ENCODE measurements at places on chromosomes 1 and 21. TPM values are rescaled to one million over a fixed set of nuclear protein-coding genes. Genes with fewer than 3 reads are reported as not detected.

The MX2 gene
- 19.0 TPM for total RNA-seq

The IRF6 gene
- total RNA-seq = 1.8 TPM

The TMEM82 gene
- total RNA-seq = not detected

The GRIK1 gene
- 4.6 TPM for total RNA-seq

The IGSF9 gene
- 0.18 TPM for total RNA-seq

The NUP210L gene
- total RNA-seq = 0.18 TPM

The FCGR3B gene
- 20.7 TPM for total RNA-seq

The TDRD10 gene
- 11.7 TPM for total RNA-seq

DNA sequence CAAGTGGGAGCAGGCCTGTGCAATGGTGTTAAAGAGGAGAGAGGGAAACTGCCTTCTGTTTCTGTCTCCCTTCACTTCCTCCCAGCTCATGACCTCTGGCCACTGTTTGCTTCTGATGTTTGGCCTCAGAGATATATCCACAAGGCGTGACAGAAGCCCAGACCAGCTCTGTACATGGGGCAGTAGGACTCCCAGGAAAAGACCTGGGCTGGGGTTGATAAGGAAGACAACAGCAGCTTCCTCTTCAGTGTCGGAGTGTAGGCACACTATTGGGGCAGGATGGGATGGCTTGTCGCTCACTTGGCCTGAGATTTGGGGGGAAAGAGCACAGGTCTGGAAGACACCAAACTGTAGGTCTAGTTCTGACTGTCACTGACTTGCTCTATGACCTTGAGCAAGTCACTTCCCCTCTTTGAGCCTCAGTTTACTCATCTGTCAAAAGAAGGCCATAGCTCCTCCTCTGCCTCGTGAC, 67.8 kb upstream of the KLHDC7A start:
- DNase-seq = no peak

DNA sequence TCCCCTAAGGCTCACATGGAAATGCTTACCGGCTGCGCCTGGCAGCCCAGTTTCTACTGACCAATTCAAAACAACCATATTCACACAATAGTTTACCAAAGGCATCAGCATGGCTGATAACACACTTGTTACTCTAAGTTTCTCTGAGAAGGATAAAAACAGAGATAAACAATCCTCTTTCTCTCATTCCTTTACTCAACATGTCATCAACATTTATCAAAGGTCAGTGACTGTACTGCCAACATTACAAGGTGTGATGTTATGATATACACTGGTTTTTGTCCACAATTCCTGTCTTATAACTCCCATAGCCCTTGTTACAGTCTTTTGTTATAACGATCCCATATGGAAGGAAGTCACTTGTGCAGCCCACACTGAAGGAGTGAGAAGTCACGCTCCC, 33.6 kb downstream of the COA6 start:
- no peak for DNase-seq

- no peak for DNase-seq
Measured at GRCh38 chr1:112272101-112272772, 123.8 kb upstream of the CTTNBP2NL start.

DNA sequence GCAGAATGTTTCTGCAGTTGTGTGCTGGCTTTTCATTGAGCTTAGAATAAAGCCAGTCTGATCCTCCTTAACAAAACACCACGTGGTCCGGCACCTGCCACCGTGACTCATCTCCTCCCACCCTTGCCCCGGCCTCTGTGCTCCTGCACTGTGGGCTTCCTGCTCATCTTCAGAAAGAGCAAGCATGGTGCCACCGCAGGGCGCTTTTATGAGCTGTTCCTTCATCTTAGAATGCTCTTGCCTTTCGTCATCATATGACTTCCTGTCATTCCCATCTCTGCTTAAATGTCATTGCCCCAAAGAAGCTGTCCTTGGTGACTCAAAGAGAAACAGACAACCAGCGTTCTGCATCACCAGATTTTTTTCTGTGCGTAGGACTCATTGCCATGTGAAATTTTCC, 117.8 kb downstream of the HHAT start:
- no peak for DNase-seq

DNA sequence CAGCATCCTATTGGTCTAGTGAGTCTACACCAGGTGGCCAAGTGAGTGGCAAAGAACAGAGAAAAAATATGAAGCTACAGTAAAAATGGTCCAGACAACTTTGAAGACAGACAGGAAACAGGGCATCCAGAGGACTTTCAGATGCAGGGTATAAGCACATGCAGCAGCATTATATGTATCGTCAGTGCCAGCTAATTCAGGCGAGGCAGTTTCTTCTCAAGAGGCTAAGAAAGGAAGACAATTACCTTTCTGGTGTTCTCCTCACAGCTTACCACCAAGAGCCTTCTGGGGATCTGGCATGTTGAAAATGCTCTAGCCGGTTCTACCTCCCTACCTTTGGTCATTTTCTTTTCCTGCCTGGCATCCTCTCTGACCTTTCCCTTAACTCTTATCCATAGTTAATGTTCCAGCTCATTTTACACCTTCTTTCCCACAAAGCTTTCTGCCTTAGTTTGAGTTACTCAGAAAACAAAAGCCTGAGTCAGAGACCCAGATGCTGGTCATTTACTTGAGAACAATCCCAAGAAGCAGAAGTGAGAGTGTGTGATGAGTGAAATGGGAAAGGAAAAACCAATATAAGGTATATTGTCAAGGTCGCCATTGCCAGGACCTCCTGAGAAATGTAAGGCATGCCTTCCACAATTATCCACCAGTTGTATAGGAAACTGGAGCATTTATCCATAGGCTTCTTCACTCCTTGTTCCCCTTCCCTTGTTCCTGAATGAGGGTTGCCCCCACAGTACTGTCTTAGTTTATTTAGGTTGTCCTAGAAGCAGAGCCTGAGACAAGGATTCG, 444.1 kb downstream of the PLPP3 start:
- DNase-seq = no peak

DNA sequence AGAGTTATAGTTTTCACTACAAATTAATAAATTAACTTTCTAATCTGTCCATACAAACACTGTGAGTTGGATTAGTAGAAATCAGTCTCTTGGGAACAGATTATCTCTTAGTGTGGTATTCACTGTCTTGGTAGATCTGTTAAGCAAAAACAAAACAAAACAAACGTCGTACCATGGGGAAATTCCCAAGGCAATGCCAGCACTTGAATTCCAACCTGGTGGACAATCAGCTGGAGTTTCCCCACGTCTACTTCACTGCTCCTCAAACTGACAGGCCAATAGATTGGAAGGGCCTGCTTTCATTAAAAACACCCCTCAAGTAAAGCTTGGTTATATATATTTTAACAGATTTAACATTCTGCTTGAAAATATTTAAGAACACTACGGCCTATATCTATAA, 31.9 kb downstream of the GDAP2 start:
- no peak for DNase-seq

GRCh38 chr21:16644685-16645084, 868.2 kb upstream of the CXADR start:
- DNase-seq = no peak

GRCh38 chr1:167541610-167542009, 12.0 kb downstream of the CREG1 start:
- no peak for DNase-seq

DNA sequence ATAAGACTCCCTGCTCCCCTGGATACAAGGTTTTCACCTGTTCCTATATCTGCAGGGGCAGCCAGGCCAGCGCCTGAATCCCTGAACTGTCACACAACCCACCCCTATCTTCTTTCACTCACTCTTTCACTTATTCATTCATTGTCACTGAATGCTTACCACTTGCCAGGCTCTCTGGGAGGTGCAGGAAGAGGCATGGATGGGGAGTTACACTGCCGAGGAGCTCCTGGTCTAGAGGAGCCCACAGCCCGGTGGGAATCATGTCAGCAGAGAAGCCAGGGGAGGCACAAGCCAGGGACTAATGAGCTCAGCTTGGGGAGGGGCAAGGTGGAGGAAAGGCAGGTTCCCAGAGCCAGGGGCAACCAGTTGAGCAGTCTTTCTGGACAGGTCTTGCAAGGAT, 155.8 kb downstream of the TRABD2B start:
- DNase-seq = no peak

DNA sequence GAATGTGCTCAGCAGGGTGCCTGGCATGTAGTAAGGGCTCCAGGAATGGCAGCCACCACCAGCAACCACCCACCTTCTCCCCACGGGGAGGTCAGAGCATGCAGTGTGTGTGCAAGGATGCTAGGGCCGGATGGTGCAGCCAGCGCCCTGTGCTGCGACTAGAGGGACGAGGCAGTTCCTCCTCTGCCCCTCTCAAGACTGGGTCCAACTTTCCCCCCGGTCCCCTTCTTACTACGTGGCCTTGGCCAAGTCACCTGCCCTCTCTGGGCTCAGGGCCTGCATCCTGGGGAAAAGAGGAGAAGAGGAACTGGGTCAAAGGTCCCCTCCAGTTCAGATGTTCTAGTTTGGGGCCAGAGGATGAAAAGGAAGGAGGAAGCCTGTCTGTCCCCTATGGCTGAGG, 71.6 kb upstream of the TARDBP start:
- DNase-seq = no peak
